M059J (cell line): ENCODE measurements at places on chromosomes 3 and 15. TPM values are rescaled to one million over a fixed set of nuclear protein-coding genes. Genes with fewer than 3 reads are reported as not detected.

Gene GOLGA6L7
- not detected in 2 replicates for total RNA-seq

Gene SLC25A36
- 44.5 and 47.7 TPM in 2 replicates for total RNA-seq

Gene SUCNR1
- 1.6 and 3.0 TPM in 2 replicates for total RNA-seq

Gene CHRM5
- not detected in 2 replicates for total RNA-seq

Gene FETUB
- total RNA-seq = not detected in 2 replicates

Gene SLC2A2
- 0.12 and 0.32 TPM in 2 replicates for total RNA-seq

Gene PFN2
- total RNA-seq = 393 and 470 TPM in 2 replicates

Gene CHRNA7
- 1.8 and 2.0 TPM in 2 replicates for total RNA-seq

Gene DRD3
- not detected in 2 replicates for total RNA-seq

Gene LTF
- total RNA-seq = 0.30 and 0.52 TPM in 2 replicates

Gene BFSP2
- total RNA-seq = not detected in 2 replicates

Gene FSD2
- not detected in 2 replicates for total RNA-seq

Gene SOX2
- total RNA-seq = 1.6 and 2.0 TPM in 2 replicates

Gene SCN5A
- 1.3 and 1.6 TPM in 2 replicates for total RNA-seq

Gene LEO1
- 24.2 and 33.4 TPM in 2 replicates for total RNA-seq

Gene PLA2G4D
- 0.10 and 0.52 TPM in 2 replicates for total RNA-seq

Gene FAM81A
- total RNA-seq = 1.1 and 3.3 TPM in 2 replicates

Gene TMEM45A
- total RNA-seq = 41.0 and 46.1 TPM in 2 replicates

Gene ZNF717
- total RNA-seq = 1.3 and 2.9 TPM in 2 replicates

Gene CASR
- not detected in 2 replicates for total RNA-seq

Gene RBPMS2
- total RNA-seq = 0.91 TPM in 1 of 2 replicates, not detected in the other

Gene CAMP
- total RNA-seq = not detected in 2 replicates

Gene GNB5
- total RNA-seq = 37.8 and 47.5 TPM in 2 replicates

Gene SLC51B
- not detected in 2 replicates for total RNA-seq

Gene TMC3
- total RNA-seq = not detected in 2 replicates

Gene FBLN2
- total RNA-seq = 0.30 and 1.2 TPM in 2 replicates

Gene IDH3A
- 52.6 and 116 TPM in 2 replicates for total RNA-seq

Gene STXBP5L
- 0.07 TPM in 1 of 2 replicates, not detected in the other for total RNA-seq

Gene CCDC39
- not detected in 2 replicates for total RNA-seq

Gene RTP1
- not detected in 2 replicates for total RNA-seq

Gene GOLGA8T
- not detected in 2 replicates for total RNA-seq
